ENCODE measurements at places on chromosomes 3 and 15. TPM values are rescaled to one million over a fixed set of nuclear protein-coding genes. Genes with fewer than 3 reads are reported as not detected.

Gene GPR176
- 0.34 TPM for total RNA-seq

Gene TNFAIP8L3
- 0.49 TPM for total RNA-seq

DNA sequence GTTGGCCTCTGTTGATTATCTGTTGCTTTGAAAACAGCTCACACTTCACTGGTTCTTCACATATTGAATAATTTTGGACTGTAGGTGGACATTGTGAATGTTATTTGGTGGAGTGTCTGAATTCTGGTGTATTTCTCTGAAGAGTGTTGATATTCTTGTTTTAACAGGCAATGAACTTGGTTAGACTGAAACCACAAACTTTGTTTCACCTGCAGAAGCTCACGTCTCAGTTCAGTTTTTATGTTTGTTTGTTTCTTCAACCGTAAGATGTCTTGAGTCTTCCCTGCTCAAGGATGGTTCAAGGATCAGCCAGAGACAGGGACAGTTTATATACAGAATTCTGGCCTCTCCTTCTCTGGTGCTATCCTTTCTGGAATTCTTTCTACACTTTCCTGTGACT lies 43.6 kb downstream of the C3orf20 start:
- DNase-seq: no peak

DNA sequence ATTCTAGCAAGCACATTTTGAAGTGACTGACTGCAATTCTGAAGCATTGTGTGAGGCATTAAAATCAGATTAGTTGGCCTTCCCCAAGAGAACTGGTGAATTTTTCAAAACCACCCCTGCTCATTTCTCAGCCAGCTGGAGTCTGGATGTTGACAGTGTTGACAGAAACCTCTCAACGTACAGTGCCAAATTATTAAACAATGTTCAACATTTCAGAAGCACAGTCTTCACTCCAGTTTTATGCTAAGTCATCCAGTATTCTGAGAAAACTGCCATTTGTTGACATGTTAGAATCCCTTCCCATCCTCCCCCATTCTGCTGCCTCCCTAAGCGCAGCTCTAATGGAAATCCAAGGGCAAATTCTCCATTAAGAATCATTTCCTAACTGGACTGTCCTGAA lies 369.3 kb upstream of the TRIM42 start:
- DNase-seq: no peak

DNA sequence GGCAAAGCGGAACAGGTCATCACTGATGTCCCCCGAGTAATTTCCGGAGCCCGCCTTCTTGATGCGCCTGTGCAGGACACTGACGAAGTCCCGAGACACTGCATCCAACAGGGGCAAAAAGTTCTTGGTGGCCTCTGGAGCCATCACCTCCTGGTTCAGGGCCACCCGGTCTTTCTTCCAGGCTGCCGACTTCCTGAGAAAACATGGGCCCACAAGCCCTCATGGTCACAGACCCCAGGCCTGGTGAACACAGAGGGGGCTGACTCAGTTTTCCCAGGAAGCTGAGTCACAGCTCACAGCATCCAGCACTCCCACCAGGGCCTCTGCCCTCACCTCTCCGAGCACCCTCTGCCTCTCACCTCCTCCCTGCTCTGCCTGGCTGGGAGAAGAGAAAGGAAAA lies 22.4 kb downstream of the CYP11A1 start:
- DNase-seq: no peak

Measured in activated T-helper 1 cell treated with anti-CD3 and anti-CD28 coated beads, Interleukin-12 subunit alpha, Interleukin-12 subunit beta, Interleukin-2, Interleukin-4 antibody, amounts not matched to agents 30 ng/mL and 10 ng/mL and 1 ng/mL, durations not matched to agents 14 hours and 24 hours and 36 hours (primary cell).